Urinary bladder (tissue), 4 donors: ENCODE measurements at places on chromosomes 6 and 20. TPM values are rescaled to one million over a fixed set of nuclear protein-coding genes. Genes with fewer than 3 reads are reported as not detected.
A peak's percentile ranks its signal among the peaks of the same experiment; 100 is the strongest.

- DNase-seq: no peak
These were observed 40.1 kb upstream of the SLC23A2 start for GRCh38 chr20:5041433-5041832.

DNA sequence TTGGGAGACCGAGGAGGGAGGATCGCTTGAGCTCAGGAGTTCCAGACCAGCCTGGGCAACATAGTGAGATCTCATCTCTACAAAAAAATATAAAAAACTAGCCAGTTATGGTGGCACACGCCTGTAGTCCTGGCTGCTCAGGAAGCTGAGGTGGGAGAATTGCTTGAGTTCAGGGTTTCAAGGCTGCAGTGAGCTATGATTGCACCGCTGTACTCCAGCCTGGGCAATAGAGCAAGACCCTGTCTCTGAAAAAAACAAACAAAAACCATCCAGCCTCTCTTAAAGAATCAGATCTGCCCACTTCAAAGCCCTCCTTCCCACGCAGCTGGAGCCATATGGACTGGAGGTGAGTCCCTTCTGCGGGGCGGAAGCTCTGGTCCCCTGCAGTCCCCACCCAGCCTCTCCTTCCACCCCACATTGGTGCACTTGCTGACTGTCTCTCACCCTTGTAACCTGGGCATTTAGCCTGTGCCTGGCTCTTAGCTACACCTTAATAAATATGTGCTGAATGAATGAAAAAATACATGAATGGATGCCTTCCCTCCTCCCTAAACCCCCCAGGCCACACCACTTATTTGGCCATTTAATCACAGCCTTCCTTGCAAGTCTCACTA is 7.2 kb upstream of the PARD6B start:
- no peak for DNase-seq

ZCCHC3 gene
- total RNA-seq: 18.0 TPM

DNA sequence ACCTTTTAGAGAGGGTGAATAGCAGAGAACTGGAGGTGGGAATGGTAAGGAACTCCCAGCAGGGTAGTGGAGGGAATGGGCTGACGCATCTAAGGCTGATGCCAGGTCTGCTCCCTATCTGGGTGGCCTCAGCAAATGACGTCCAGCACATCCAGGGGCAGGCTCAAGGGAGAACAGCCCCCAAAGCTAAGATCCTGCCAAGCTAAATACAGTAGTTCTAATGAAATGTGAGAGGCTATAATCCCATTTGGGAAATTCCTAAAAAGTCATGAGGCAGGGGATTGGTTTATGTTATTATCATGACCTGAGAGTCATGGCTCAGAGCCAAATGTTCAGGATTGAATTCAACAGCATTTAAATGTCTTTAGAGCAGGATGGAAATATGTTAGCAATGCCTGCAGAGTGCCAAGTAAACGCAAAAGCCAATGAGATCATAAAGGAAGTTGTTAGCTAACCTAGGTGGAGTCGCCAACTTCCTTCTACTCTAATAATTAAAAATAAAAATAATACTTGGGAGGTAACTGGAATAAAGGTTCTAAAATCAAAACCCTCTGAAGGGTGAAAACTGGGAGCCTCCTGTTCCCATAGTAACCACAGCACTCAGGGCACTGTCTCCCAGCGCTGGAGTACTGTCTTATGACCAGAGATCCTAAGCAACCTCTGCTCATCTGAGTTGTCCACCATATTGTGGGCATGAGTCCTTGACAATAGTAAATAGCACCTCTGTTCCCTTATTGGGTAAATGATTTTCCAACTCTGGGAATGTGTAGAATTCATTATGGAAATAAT is 34.8 kb downstream of the IYD start:
- DNase-seq: peak; percentile 84

PCK1 gene
- 0.79 TPM for total RNA-seq

DNA sequence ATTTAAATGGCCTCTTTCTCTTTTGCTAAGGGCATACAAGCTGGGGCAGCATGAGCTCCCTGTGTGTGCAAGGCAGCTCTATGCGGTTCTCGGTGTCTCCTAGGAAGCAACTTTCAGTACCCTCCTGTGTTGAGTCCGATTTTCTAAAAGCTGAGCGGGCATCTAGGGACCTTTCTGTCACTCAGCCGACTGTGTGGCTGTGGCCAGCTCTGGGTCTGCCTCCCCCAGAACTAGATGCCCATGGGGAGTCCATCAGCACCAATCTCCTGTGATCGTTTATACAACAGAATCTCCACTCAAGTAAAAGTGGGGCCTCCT is 7.5 kb downstream of the NELFCD start:
- DNase-seq: no peak

DNA sequence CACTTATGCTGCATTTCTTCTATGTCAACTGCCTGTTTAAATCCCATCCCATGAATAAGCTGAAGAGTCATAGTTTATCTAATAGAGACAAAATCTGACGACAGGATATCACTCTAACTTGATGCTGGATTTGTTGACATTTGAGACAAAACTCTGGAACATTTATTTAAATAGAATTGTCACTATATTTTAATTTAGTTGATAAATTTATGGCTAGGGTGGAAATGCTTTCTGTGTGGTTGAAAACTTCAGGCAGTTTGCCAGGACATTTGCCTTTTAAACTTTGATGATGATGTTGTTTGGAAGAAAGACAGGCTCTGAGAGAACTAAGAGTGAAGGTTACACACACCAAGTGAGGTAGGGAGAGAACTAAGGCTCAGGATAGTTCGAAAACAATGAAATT is 68.1 kb downstream of the GJA1 start:
- DNase-seq: no peak

SLC17A3 gene
- total RNA-seq: not detected

DNA sequence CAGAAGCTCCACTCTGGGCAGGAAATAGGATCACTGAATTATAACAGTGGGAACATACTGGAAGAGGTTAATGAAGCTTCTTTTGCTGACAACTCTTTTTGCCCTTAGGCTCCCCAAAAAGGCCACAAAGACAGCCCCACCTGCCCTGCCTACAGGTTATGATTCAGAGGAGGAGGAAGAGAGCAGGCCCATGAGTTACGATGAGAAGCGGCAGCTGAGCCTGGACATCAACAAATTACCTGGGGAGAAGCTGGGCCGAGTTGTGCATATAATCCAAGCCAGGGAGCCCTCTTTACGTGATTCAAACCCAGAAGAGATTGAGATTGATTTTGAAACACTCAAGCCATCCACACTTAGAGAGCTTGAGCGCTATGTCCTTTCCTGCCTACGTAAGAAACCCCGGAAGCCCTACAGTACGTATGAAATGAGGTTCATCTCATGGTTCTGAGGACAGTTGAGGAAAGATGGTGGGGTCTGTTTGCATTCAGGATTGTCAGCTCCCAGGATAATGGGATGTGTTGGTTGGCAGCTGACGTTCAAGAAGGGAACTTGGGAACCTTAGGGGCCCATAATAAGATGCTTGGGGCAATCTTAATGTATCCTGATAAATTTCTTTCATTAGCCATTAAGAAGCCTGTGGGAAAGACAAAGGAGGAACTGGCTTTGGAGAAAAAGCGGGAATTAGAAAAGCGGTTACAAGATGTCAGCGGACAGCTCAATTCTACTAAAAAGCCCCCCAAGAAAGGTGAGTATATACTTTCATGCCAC is 11.5 kb downstream of the BRD2 start:
- DNase-seq: no peak

GRCh38 chr6:27693766-27694546 is 218.2 kb downstream of the OR2B2 start:
- no peak for DNase-seq

GRCh38 chr6:19892260-19892659 is 55.1 kb downstream of the ID4 start:
- peak; percentile 59 for DNase-seq

GRCh38 chr20:57412347-57413029 is 21.3 kb downstream of the RBM38 start:
- DNase-seq: no peak

PI16 gene
- total RNA-seq: 67.1 TPM

RAB44 gene
- total RNA-seq: 0.26 TPM

TMEM30A gene
- total RNA-seq: 179 TPM

CLPSL1 gene
- total RNA-seq: not detected

TMEM217 gene
- 3.4 TPM for total RNA-seq

DNA sequence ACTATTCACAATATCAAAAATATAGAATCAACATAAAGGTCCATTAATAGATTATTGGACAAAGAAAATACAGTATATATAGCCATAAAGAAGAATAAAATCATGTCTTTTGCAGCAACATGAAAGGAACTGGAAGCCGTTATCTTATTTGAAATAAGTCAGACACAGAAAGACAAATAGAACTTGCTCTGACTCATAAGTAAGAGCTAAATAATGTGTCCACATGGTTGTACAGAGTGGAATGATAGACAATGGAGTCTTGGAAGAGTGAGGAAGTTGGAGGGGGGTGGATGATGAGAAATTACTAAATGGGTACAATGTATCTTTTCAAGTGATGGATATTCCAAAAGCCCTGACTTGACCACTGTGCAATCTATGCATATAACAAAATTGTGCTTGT is 613.5 kb downstream of the PHF3 start:
- no peak for DNase-seq

DNA sequence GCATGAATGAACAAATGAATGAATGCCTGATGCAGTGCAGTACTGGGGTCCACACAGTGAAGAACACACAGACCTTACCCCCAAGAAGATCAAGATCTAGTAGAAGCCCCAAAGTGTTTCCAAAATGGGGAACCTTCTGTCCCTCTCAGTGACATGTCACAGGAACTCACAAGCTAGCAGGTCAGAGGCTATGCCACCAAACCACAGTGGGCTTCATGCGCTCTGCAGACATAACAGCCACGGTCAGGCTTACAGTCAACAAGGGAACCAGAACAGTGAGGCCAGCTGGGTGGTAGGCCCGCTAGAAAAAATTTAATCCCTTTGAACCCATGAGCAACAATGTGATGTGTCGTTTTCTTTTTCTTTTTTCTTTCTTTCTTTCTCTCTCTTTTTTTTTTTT is 20.2 kb upstream of the ARFGEF2 start:
- DNase-seq: no peak

DNA sequence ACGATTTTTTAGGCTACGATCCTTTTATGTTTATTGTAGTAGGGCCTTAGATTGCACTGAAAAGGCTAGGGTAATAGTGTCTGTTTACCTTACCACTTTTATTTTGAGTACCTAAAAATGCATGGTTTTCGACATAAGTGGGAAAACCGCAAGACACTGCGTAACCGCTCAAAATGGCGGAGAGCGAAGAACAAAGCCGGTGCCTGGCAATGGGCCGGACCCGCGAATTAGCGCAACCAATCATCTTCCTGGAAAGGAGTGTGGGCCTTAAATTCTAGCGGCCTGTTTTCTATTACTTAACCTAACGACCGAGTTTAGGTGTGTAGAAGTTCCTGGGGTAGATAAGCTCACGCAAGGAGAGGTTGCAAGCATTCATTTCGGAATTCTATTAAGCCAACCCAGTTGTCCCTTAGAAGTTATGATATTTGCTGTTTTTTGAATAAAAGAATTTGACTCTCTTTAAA is 118.0 kb downstream of the HFE start:
- no peak for DNase-seq

CNR1 gene
- total RNA-seq: 5.6 TPM

SDCBP2 gene
- total RNA-seq: 1.9 TPM

DNA sequence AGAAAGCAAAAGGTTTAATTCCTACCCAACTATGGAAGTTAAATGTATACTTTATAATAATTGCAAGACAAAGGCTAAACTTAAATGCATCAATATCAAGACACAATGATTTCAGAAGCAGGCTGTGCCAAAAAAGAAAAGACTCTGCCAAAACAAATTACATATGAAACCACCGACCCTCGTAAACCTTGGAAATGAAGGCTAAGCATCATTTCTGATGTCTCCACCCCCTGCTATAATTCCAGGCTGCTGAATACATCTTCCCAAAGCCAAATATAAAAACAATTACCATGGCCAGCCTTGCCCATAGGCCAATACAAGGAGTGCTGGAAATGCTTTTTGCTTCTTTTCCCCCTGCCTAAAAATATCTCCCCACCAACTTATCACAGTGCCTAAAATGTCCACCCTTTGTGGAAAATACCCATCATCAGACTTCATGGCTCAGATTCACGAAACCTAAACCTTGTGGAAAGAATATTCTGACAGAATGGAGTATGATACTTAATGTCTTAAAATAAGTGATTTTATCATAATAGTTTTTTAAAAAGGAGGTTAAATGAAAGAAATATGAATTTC is 37.4 kb downstream of the RCAN2 start:
- peak; percentile 14 for DNase-seq

GRCh38 chr6:100573166-100573565 is 108.4 kb upstream of the SIM1 start:
- no peak for DNase-seq

- no peak for DNase-seq
These were observed 6.0 kb downstream of the NUS1 start for GRCh38 chr6:117681162-117681741.

DNA sequence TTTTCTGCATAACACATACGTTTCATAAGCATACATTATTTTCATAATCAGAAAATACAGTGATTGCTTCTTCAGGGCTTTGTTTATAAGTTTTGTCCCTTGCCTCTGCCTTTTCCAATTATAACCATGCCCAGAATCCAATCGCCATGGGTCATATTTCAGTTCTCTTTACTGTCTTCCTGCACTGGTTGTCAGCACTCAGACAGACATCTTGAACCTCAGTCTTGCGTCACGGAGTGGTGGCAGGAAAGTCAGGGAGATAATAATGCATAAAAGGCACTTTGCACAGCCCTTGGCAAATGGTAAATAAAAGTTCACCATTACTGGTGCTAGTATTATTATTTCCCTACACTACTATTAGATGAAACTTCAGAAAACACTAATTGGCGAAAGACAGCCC is 7.2 kb downstream of the KIF16B start:
- DNase-seq: no peak

DNA sequence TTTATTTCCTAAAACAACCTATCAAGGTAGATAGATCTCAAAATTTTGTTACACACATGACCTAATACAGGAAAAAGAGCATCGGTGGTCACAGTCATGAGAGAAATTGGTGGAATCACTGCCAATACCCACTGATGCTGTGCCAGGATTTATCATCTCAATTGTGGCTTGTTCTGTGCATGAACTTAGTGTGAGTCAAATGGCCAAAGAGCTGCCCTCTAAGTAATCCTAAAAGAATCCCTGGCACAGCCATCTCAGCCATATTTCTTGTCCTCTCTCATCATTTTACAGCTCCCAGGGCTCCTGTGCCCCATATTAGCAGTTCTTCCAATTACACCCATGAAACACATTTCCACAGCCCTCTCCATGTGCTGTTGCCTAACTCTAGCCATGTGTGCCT is 6.1 kb downstream of the GSTA5 start:
- no peak for DNase-seq

DNA sequence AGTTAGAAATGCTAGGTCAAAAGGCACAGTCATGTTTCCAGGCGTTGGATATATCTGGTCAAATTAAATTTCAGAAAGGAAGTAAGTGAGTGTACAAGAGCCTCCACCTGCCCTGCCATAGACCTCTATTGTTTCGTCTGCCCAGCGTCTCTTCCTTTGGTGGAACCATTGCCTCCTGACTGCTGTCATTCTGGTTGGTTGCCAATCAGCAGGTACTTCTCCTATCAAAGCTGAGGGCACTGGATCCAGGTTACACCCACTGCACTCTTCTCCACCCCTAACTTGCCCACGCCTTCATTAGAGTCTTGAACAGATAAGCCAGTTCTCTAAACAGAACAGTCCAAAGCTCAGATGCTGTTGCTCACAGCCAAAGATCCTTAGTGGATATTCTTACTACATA is 2.6 kb upstream of the WFDC5 start:
- DNase-seq: no peak
